Small intestine (tissue), 16 donors: ENCODE measurements at places on chromosomes 7 and 10.
A peak's percentile ranks its signal among the peaks of the same experiment; 100 is the strongest.

GRCh38 chr7:92904244-92905131 lies 68.1 kb upstream of the CDK6 start:
- DNase-seq = no peak

DNA sequence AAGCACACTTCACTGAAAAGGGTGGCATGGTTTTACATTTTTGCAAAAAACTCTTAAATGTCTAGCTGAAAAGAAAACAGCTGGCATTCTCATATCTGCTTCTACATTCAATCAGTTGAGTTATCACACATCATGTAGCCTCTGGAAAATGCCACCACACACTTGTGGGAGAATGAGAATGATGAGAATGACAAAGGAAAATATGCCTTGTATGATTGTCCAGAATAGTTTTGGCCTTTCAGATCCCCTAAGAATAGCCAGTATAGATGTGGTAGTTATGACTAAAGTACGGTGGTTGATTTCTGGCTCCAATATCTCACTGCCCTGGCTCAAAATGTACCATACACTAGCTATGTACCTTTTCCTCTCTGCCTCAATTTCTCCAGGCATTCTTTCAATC lies 30.2 kb upstream of the FRMD4A start:
- no peak for DNase-seq

- DNase-seq = no peak
Measured at GRCh38 chr7:49767719-49768118, 5.7 kb upstream of the VWC2 start.

- no peak for DNase-seq
Measured at GRCh38 chr10:50291261-50291850, 40.0 kb upstream of the ASAH2 start.

DNA sequence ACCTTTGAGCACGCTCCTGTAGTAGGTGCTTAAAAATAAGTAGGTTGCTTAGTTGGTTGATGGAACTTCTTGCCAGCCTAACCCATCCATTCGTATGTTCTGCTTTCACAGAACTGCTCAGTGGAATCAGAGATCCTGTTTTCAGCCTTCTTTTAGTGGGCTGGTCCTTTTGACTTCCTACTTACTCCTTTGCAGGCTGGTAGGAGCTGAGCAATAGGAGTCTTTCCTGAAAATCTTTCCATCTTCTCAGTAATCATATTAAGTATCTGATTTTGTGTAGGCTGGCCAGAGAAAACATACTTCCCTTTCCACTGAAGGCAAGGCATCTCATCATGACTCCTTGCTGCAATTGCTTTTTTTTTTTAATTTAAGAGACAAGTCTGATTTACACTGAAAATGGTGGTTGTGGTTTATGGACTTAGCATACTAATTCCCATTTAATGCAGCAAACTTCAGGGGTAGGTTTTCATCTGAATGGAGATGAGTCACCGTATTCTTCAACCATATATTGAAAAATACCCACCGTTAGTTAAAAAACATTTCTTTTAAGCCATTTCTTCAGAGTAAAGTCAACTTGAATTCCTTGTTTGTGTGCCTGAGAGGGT lies 208.0 kb downstream of the ZNF365 start:
- no peak for DNase-seq

DNA sequence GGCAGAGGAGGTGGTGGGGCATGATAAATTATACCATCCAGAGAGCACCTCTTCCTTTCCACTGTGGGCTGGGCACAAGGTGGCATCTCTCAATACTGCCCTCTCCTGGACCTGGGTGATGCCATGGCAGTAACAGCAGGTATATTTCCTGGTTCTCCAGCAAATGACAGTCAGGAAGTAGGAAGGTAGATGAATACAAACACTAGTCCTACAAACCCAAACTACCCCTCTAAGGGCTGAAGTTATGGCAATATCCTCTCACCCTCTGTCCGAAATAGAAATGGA lies 1004.9 kb downstream of the KCNMA1 start:
- peak; percentile 33 for DNase-seq
